ENCODE measurements at places on chromosomes 3 and 15. TPM values are rescaled to one million over a fixed set of nuclear protein-coding genes. Genes with fewer than 3 reads are reported as not detected.

The CPB1 gene
- 1.7 TPM for total RNA-seq

The FSD2 gene
- total RNA-seq = not detected

DNA sequence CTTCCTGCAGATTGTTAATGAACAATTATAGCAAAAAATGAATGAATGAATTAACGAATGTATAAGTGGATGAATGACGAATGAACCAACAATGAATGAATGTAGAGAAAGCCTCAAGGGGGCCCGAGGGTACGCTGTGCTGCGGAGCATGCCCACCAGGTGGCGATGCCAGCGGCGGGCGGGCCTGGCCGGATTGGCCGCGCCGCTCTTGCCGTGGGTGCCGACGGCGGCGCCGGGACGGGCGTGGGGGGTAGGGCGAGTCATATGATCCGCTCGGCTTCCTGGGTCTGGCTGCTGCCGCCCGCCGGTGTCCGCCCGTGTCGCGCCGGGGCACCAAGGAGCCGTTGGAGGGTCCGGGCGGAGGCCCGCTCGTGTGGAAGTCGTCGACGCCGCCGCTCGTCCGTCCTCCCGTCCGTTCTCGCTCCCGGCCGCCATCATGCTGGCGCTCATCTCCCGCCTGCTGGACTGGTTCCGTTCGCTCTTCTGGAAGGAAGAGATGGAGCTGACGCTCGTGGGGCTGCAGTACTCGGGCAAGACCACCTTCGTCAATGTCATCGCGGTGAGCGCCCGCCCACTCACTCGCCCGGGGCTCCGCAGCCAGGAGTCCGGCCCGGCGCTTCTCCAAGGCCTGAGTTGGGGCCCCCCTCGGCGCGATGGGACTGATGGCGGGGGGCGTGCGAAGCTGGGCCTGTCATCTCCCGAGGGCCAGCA, at the start of gene ARL8B:
ARL8B (plus strand) TSS at position 263 of the 711 bp plus-strand sequence; CDS start at position 437, 174 bp downstream.
- DNase-seq = no peak

GRCh38 chr3:141164852-141165251, 66.8 kb upstream of the PXYLP1 start:
- DNase-seq = no peak

The IGSF11 gene
- total RNA-seq = 3.4 TPM

DNA sequence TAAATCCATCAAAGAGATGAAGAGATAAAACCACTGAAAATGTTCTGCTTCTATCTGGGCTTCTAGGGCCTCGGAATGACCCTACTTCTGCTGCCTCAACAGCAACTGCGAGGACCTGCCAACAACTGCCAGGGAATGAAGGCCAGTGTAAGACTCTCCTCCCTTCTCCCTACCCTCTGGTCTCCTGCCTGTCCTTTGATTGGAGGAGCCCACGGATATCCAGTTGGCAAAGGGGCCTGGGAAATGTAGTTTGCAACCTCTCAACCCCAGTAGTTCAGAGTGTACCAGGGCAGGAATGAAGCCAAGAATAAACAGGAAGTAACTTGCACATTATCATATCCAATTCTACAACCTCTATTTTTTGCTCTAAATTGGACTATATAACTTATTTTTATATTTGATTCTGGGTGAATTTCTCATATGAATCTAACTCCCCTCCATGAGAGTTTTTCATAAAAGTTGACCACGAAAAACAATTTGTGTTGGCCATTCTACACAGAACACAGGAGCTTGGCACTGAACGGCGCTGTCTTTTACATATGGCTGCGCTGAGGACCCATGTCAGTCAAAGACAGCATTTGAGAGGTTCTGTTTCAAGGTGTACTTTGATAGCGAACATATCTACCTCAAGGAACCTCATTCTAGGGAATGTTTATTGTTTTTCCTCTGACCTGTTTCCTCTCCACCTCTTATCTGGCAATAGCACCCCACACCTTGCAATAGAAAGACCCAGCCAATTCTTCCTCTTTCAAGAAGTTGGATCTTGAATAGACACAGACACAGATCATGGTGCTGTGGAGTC, 91.1 kb upstream of the RNF7 start:
- no peak for DNase-seq

DNA sequence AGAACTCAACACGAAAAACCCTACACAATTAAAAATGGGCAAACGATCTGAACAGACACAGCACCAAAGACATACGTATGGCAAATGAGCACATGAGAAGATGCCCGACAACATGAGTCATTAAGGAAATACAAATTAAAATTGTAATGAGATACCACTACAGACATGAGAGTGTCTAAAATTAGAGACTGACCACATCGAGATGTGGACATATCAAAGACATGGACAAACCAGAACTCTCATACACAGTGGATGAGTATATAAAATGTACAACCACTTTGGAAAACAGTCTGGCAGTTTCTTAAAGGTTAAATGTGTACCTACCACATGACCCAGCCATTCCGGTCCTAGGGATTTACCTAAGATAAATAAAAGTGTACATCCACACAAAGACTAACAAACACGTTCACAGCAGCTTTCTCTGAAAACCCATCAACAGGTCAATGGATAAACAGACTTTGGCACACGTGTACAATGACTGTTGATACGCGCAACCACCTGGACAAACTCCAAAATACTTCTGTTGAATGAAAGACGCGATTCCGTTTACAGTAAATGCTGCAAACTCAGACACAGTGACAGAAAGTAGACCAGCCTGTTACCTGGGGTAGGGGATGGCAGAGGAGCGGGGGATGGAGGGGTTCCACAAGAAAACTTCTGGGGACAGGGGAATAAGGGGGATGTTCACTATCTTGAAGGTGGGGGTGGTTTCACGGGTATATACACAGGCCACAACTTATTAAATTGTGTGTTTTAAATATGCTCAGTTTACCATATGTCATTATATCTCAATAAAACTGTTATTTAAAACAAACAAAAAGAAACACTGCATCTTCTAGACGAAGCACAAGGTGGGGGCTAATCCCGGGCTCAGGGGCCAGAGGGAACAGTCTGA, 2.1 kb downstream of the TNK2 start:
- DNase-seq = no peak

The ADPRH gene
- 2.9 TPM for total RNA-seq

The DGKG gene
- total RNA-seq = 2.5 TPM

The DOCK3 gene
- total RNA-seq = 0.98 TPM

The CNTN4 gene
- 22.1 TPM for total RNA-seq

The BCHE gene
- 2.9 TPM for total RNA-seq

The GASK1A gene
- 10.6 TPM for total RNA-seq

GRCh38 chr3:40057077-40057476, 247.7 kb downstream of the MYRIP start:
- DNase-seq = no peak

- no peak for DNase-seq
Measured at GRCh38 chr3:128706086-128706615, 19.8 kb upstream of the RAB7A start.

GRCh38 chr15:97082830-97083229, 752.3 kb downstream of the NR2F2 start:
- DNase-seq = no peak

DNA sequence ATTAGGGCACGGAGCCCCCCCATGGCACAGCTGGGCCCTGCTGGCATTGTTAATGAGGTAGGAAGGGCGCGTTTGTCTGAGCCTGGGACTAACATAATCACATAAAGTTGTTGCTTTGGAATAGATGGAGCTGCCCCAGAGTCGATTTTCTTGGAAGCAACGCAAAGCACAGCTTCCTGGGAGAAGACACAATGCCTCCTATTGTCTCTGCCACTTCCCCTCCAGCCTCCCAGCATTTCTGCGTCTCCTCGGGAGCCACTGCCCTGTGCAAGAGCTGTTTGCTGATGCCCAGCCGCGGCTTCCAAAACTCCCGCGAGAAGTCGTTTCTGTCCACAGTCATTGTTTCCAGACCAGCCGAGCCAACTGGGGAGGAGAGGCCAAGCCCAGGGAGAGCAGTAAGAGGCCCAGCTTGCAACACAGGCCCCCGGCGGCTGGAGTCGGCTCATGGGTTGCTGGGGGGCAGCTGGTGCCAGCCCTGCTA, 18.1 kb upstream of the ALDH1A3 start:
- DNase-seq = no peak

GRCh38 chr15:50390554-50391264, 33.5 kb upstream of the USP8 start:
- DNase-seq = no peak

GRCh38 chr3:18533039-18533438, 107.9 kb upstream of the SATB1 start:
- DNase-seq = no peak

The PLAAT1 gene
- total RNA-seq = not detected

The CPLX3 gene
- not detected for total RNA-seq

The SLC28A1 gene
- total RNA-seq = not detected

The AGBL1 gene
- not detected for total RNA-seq

- no peak for DNase-seq
Measured at GRCh38 chr15:48406911-48407310, 75.7 kb downstream of the DUT start.

The ACKR4 gene
- total RNA-seq = not detected

The LMAN1L gene
- total RNA-seq = not detected

The CD86 gene
- total RNA-seq = 0.98 TPM

- no peak for DNase-seq
Measured at GRCh38 chr3:3368306-3368705, 188.8 kb upstream of the CRBN start.

The SLC2A2 gene
- not detected for total RNA-seq

GRCh38 chr3:48503401-48504050, 448 bp downstream of the SHISA5 start:
- no peak for DNase-seq

- no peak for DNase-seq
Measured at GRCh38 chr15:50057905-50058639, 61.0 kb downstream of the ATP8B4 start.

- DNase-seq = no peak
Measured at GRCh38 chr15:71331173-71331572, 215.9 kb downstream of the THSD4 start.

- peak; percentile 58 for DNase-seq
Measured at GRCh38 chr15:100175406-100176114, 166.2 kb downstream of the ADAMTS17 start.

DNA sequence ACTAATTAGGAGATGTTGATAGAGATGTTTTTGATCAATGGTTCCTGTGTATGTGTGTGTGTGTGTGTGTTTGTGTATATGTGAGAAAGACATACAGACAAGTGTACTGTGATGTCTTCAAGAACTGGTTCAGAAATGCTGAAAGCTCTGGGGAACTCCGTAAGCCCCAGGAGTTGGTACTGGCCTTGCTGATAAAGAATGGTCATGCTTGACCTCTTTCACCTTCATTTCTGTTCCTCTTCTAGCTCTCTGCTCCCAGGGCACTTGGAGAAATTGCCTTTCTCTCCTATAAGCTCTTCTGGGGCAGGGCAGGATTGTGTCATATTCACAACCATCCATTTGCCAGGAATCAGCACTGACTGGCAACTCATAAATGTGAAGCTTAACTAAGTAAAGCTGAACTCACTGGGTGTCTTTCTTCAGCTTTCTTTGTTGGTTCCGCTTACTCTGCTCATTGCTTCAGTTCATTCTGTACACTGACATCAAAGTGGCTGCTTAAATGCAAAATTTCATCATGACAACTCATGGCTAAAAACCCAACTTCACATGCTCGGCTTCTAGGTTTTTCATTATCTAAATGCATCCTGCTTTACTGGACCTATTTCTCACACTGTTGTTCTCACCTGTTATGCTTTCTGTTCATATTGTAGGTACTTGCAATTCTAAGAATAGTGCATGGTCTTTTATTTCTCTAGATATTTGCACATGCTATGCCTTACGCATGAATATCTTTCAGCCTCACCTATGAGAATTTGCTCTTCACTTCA, 162.1 kb upstream of the LYSMD4 start:
- DNase-seq = no peak

GRCh38 chr3:174986685-174987084, 127.6 kb downstream of the NAALADL2 start:
- no peak for DNase-seq

DNA sequence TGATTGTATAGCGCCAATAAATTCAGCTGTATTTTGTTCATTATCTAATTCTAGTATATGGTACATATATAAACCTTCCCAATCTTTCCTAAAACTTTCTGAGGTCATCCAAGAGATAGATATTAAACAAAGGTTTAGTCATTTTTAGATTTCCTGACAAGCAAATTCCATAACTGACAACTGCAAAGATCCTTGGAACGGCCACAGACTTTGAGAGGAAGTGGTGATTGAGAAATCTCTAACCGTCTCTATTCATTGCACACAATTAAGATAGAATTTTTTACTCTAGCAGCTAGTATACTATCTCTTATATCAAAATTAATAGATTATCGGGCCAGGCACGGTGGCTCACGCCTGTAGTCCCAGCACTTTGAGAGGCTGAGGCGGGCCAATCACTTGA, 4.7 kb downstream of the CSNK1G1 start:
- DNase-seq = no peak

DNA sequence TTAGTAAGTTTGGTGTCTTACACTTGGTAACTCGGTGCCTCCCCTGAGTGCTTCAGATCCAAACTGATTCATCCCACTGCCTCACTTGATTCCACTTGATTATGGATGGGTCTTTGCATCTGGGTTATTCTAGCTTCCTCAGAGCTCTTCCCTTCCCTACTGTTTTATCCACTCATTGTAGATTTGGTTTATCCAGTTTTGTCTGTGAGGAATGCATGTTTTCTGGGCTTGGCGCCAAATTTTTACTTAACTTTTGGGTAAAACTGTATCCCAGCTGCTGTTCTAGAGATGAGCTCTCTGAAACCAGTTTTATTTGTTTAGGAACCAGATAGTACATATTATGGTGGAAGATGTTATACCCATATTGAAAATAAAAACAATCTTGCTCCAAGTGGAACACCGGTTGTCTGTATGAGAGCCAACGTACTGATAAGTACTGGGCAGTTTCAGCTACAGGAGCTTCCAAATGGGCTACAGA, 20.9 kb downstream of the RAD54L2 start:
- DNase-seq = no peak

The ARIH1 gene
- total RNA-seq = 54.8 TPM

The DNAH12 gene
- 0.25 TPM for total RNA-seq

DNA sequence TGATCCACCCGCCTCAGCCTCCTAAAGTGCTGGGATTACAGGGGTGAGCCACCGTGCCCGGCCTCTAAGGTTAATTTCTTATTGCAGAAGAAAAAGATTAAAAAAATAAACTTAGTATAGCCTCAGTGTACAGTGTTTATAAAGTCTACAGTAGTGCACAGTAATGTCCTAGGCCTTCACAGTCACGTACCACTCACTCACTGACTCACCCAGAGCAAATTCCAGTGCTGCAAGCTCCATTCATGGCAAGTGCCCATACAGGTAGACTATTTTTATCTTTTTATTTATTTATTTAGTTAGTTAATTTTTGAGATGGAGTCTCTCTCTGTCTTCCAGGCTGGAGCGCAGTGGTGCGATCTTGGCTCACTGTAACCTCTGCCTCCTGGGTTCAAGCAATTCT, 3.2 kb upstream of the FLNB start:
- no peak for DNase-seq

DNA sequence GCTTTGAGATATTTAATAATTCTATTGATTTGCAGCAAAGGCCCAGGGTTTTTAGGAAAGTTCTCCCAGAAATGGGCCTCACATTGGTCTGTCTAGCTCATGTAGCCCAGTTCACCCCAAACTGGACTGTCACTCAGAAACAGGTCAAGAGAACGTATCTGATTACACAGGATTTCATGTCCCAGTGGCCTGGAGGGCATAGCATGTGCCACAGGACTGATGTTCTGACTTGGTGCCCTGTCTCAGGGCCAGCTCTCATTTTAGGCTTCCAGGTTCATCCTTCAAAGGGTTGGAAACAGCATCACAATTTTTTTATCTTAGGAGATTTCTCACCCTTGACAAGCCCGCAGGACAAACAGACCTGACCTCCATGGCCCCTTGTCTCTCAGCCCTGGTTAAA, 398.4 kb upstream of the AZI2 start:
- DNase-seq = no peak

The TAGLN3 gene
- total RNA-seq = 3.9 TPM

GRCh38 chr15:54514601-54515000, 536.4 kb downstream of the UNC13C start:
- DNase-seq = no peak

- no peak for DNase-seq
Measured at GRCh38 chr15:87828608-87829007, 427.9 kb downstream of the NTRK3 start.
